ENCODE measurements at places on chromosomes 2 and 18.
A peak's percentile ranks its signal among the peaks of the same experiment; 100 is the strongest.

GRCh38 chr18:52869349-52869923, 529.4 kb downstream of the DCC start:
- DNase-seq = no peak

GRCh38 chr18:3189884-3190283, 29.9 kb downstream of the MYOM1 start:
- no peak for DNase-seq

- no peak for DNase-seq
These were observed 15.7 kb downstream of the SOWAHC start for GRCh38 chr2:109629867-109630266.

DNA sequence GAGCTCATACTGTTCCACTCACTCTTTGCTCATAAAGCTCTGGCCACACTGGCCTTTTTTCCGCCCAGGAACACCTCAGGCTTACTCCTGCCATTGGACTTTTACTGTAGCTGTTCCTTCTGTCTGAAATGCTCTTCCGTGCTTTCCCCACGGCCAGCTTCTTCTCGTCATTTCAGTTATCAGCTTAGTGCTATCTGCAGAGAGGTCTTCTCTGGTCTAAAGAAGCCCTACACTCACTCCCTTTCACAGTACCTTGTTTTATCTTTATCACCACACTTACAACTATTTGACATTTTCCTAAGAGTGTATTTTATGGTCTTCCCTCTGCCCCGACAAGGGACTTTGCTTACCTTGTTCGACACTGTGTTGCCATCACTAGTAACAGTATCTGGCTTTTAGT, 388.1 kb upstream of the SPRED2 start:
- no peak for DNase-seq

GRCh38 chr2:236629961-236630872, 60.6 kb downstream of the ACKR3 start:
- DNase-seq = no peak

DNA sequence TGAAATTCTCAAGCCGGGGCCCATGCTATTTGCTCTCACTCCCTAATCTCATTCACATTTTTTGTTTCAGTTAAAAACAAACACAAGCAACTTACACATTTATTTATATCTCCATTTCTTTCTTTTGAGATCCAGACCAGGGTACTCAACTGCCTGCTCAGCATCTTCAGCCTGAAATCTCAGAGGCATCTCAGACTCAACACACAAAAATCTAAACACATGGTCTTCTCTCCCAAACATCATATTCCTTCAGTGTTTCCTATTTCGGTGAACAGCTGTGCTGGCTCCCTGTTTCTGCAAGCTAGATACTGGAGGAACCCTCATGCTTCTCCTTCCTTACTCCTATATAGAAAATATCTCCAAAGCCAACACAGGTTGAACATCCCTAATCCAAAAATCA, 11.3 kb upstream of the RTTN start:
- DNase-seq = no peak

GRCh38 chr2:132439703-132440398, 23.2 kb downstream of the GPR39 start:
- DNase-seq = no peak

GRCh38 chr18:72672364-72673184, 128.4 kb upstream of the CBLN2 start:
- DNase-seq = no peak

DNA sequence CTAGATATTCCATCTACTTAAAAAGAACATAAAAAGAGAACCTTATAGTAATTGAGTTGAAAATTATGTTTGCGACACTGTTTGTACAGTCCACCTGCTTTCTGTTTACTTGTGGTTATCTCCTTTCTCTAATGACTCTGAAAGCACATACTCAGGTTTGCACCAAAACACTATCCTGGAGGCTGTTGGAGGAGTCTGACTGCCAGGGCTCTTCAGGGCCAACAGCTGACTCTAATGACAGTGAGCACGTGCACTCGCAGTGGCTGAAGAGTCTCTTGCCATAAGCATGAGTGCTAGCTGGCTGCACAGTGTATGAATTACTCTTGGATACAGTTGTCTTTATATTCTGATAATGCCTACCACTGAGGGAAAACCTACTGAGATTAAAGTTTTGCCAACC, 16.7 kb upstream of the GLS start:
- DNase-seq = no peak

DNA sequence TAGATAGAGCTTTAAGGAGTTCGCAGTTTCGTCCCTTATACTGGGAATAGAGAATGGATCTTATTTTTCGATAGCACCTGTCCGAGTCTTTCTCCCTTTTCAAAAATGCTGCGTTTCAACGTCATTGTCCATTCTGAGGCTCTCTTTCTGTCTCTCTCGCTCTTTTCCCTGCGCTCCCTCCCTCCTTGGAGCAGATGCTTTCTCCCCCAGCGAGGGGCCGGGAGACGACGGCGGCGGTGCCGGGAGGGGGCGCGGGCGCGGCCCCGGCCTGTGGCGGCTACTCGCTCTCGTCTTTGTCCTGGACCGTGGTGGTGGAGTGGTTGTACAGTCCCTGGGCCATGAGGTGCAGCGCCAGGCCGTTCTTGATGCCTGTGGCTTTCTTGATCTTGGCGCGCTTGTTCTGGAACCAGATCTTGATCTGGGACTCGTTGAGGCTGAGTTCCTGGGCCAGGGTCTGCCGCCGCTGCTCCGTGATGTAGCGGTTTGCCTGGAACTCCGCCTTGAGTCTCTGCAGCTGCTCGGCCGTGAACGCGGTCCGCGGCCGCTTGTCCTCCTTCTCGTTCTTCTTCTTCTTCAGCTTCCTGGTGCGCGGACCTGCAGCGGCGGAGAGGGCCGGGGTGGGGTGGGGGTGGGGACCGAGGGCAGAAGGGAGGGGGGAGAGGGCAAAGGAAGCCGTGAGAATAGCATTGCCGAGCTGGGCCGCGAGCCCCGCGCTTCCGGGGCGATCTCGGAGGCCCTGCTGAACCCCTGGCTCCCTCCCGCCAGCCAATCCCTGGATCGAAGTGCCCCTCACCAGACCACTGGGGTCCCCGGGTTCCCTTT, 4.6 kb downstream of the EN1 start:
- DNase-seq = no peak

DNA sequence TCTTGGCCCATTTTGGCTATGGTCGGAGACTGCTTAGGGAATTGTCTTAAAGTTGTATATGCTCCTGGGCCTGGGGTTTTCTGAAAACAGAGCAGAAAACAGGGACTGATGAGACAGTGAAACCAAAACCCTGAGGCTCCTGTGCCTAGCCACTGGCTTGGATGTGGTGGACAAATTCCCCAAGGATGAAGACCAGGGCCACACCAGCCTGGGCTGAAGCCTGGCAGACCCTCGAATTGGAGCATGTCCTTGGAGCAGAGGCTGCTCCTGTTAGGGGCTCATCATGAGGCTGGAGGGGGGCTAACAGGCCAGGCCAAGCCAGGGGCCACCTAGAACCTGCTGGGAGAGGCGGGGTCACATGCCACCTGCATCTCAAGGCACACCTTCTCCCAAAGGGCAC, 68.1 kb downstream of the STPG4 start:
- DNase-seq = no peak

DNA sequence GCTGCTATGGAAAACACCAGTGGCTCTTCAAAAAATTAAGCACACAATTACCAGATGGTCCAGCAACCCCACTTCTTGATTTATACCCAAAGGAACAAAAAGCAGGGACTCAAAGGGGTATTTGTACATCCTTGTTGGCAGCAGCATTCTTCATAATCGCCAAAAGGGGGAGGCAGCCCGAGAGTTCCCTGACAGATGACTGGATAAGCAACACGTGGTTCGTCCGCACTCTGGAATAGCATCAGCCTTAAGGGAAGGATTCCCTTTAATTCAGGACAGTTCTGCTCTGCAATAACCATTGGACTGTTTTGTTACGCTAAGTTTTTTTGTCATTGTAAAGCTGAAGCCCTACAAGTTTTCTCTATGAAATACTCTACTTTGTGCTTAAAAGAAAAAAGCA, 76.7 kb upstream of the TWIST2 start:
- DNase-seq = no peak

DNA sequence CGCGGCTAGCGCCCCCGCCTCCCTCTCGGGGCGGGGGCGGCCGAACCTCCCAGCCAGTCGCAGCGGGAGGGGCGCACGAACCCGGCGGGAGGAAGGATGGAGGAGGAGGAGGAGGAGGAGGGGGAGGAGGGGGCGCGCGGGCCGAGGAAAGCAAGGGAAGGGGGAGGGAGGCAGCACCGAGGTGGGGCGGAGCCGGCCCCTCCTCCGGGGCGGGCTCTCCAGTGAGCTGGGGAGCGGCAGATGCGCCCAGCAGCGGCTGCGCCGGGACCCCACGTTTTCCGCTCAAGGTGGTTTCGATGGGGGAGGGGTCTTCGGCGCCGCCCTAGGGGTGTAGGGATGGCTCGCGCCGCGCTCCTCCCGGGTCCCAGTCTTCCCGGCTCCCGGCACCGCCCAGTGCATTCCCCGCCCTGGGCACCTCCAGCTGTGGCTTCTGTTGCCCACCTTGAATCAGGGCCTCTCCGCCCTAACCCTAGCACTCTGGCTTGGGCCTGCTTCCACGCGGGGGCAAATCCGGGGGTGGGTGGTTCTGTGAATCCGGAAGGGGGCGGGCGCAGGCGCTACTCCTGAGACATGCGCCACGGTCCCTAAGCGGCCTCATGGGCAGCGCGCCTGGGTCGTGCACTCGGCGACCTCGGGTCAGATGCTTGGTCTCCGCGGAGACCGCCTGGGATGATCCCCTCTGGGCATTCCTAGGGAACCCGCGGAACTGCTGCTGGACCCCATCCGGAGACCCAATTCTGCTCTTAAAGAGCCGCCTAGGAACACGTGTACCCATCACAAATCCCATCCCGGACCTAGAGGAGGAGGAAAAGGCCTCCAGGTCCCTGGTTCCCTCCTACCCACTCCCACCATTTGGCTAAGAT, at the start of gene FBXO41:
Gene FBXO41, minus strand, starts transcription at position 183 of the 863 bp plus-strand sequence. CDS start 14,848 bp downstream, outside the sequence.
- DNase-seq = peak; percentile 54

Data from activated CD8-positive, alpha-beta memory T cell treated with anti-CD3 and anti-CD28 coated beads for 48 hours (primary cell).